ENCODE measurements at places on chromosomes 1 and 21.

DNA sequence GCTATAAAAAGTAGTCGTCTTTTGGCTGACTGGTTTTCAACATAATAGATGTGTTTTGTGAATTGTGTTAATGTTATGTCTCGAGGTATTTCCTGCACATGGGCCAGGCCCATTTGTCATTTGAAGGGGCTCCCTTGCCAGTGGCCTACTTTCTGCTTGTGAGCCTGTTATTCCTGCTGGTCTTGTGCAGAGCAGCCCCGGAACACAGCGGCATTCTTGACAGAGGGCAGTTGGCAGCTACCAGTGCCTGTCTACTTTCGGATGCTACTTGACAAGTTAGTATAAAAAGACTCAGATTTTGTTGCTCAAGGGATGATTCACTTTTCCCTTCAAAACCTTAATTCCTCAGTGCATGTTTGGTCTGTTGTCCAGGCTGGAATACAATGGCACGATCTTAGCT, 28.5 kb downstream of the PGM1 start:
- DNase-seq: no peak

GRCh38 chr1:231971397-231972110, 345.0 kb downstream of the DISC1 start:
- DNase-seq: no peak

- no peak for DNase-seq
Measured at GRCh38 chr1:114462341-114462740, 48.7 kb downstream of the TRIM33 start.

GRCh38 chr1:229218612-229219025, 52.3 kb upstream of the RAB4A start:
- no peak for DNase-seq

DNA sequence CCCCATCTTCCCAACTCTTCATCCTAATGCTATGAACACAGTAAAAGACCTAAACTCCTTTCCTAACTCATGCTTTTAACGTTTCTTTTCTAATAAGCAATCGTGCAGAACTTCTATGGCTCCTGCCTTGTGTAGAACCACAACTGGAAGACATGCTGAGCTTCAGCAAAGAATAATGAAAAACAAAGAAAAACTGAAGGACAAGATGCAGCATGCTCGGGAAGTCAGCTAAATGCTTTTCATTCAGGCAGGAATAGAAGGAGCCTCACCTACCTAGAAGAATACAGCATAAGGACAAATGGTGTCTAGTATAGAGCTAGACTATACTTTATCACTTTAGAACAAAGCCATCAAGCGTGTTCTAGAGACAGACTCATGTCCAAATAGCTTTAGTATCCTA, 45.9 kb downstream of the LUZP1 start:
- no peak for DNase-seq

DNA sequence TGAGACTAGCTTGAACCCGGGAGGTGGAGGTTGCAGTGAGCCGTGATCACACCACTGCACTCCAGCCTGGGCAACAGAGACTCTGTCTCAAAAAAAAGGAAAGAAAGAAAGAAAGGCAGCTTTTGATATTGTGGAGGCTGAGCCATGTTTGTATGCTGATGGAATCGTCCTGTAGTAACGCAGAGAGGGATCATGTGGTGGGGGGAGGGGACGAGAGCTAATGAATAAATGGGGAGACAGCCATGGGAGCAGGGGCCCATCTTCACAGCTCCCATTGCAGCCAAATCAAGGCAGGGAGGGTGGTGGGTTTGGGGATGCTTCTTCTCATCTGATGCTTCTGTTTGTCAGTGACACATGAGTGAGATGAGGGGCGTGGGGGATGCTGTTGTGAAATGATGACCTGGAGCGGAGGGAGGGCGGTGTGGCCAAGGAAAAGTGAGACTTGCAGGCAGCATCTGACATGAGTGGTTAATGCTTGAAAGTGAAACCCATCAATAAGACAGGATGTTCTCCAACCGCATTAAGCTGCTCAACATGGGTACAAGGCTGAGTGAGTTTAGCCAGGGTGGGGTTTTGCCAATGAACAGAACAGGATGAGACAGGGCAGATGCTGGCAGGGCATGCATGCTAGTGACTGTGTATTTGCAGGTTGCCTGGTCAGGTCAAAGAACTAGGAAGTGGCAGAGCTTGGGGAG, 16.7 kb downstream of the SPATA21 start:
- DNase-seq: no peak

- DNase-seq: no peak
Measured at GRCh38 chr1:4169991-4170390, 269.9 kb upstream of the C1orf174 start.

- no peak for DNase-seq
Measured at GRCh38 chr1:57605933-57606332, 182.1 kb upstream of the DAB1 start.

GRCh38 chr1:155072531-155073289, 5.9 kb upstream of the EFNA3 start:
- no peak for DNase-seq

- DNase-seq: no peak
Measured at GRCh38 chr1:185733818-185734735, at the start of gene HMCN1. Gene HMCN1, plus strand, starts transcription at chr1:185734391. Its CDS starts 389 bp downstream, at chr1:185734780.

DNA sequence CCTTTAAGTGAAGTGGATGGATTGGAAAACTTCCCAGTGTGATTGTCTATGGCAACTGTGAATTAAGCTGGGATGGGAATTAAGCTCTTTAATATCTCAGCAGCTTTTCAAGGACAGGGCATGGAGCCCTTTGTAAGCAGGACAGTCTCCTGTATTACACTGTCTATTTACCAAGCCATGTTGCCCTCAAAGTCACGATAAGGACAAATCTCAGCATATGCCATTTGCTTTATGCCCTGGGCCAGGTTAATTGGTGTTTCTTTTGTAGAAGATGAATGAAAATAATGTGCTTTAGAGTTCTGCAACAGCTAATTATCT, 17.6 kb downstream of the UTP25 start:
- DNase-seq: no peak
